OCI-M1 (cell line): ENCODE measurements at places on chromosomes 16 and 17.

DNA sequence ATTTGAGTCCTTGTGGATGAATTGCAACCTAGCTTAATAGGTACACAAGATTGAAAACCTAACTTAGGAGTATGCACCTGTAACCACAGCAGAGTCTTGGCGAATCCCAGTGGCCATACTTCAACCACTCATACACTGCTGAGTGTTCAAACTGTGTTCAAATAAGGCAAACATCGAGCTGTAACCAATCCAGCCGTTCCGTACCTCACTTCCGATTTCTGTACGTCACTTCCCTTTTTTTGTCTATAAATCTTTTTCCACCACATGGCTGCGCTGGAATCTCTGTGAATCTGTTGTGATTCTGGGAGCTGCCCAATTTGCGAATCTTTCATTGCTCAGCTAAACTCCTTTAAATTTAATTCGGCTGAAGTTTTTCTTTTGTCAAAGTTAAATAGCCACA, 190.6 kb downstream of the MAF start:
- DNase-seq: peak; percentile 44

DNA sequence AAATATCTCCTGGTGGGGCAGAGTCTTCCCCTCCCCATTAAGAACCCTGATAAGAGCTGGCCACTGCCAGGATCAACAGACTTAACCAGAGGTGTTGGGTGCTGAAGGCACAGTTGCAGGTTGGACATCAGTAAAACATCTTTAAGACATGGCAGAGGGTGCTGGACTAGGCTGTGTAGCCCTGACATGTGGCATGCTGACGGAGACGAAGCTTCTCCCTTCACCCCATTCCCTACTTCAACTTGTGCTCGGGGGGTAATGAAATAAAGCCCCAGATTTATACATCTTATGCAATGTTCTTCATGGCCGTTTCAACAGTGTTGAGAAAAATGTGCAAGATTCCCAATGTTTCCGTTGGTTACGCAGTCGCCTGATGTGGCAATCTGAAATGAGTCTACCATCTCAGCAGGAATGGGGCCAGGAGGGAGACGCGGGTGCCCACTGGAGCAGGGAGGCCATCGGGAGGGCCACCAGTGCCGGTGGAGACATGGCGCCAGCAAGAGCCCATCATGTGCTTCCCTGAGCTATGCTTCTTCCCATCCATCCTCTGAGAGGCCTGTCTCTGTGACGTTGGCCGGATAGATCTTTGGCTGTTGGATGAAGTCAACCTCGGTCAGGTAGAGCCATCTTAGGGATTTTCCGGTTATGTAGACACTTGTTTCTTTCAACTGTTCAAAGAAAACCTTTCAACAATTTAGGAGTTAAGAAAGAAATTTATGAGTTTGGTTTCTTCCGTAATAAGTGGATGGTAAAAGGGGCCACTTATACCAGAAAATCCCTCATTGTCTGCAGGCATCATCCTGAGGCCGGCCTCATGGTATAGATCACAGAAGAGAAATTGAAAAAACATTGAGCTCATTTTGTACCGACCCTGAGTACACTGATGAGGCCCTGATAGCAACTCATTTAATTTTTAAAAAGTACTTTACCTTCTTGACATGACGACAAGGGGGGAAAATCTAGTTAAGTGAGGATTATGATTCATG, 6.4 kb downstream of the IRF8 start:
- no peak for DNase-seq

GRCh38 chr17:27968206-27968732, 74.2 kb upstream of the NLK start:
- peak; percentile 88 for DNase-seq

GRCh38 chr16:22419908-22420307, 45.5 kb upstream of the CDR2 start:
- DNase-seq: no peak

DNA sequence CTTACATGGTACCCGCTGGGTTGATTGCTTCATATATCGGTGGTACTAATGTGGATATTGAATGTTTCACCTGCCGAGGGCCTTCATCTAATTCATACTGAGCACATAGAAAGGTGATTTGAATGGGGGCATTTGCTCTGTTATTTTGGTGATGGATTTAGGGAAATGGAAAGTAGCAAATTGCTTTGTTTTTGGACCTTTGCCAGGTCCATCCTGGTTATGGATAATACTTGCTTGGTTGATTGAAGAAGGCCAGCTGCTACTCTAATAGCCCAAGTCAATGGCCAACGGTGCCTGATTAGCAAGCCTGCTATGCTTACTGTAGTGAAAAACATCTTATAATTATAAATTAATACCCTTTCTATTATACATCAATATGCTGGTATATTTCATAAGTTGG, 253.6 kb downstream of the CDH13 start:
- DNase-seq: no peak

- no peak for DNase-seq
Measured at GRCh38 chr17:44971776-44972483, 3.8 kb upstream of the C1QL1 start.

DNA sequence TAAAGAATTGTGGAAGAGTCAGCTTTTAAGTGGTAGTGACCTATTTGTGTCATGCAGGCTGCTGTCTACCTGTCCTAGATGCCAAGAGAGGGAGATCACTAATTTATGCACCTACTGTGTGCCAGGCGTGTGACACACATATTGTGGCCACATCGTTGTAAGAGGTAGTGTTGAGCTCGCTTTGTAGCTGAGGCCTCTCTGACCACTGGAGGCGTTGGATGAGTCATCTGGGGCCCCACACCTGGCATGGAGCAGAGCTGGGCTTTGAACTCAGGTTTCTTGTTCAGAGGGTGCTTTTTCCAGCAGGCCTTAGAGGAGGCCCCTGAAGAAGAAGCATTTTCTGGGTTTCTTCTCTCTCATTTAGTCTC, 52.3 kb upstream of the LGALS9 start:
- peak; percentile 42 for DNase-seq

DNA sequence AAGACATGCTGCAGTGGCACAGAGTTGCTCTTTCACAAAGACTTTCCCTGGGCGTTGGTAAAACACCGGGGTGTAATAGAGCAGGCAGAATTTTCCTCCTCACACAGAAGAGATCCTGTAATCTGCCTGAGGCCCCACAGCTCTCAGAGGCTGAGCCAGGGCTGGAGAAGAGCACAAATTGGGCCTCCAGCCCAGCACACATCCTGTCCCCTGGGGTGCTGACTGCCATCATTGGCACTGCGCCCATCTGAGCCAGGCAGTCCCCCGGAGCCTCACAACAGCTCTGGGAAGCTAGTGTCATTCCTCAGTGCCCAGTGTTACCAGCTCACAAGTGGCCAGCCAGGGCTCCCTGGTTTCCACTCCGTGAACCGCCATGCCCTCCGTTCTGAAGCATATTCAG, 119.4 kb downstream of the SOCS1 start:
- no peak for DNase-seq

- DNase-seq: no peak
Measured at GRCh38 chr17:75832164-75832651, 12.0 kb downstream of the UNC13D start.

- DNase-seq: no peak
Measured at GRCh38 chr16:4811773-4812172, 9.3 kb upstream of the ROGDI start.

DNA sequence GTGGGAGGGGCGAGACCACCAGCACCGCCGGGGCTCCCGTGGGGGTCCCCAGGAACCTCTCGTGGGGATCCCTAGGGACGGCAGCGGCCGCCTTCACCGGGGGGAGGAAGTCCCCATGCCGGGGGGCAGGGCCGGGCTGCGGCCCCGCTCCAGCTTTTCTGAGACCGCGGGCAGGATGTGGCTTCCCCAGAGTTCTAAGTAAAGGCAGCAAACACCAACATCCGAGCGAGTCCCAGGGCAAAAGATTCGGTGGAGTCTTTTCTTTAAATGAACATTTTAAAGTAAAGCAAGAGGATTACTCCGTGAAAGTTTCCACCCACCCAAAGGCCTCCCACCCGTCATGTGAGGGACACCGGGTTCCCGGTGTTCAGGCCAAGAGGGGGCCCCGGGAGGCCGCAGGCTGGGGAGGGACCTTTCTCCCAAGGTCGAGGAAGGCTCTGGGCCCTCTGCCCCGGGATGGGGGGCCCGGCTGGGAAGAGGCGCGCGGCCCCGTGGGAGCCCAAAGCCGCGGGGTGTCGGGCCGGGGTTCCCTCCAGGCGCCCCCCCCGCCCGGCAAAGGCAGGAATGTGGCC, 137.2 kb upstream of the RPH3AL start:
- DNase-seq: no peak

GRCh38 chr16:58325941-58326340, 31.1 kb upstream of the PRSS54 start:
- no peak for DNase-seq

GRCh38 chr17:39026980-39027451, 59.8 kb upstream of the FBXO47 start:
- DNase-seq: no peak

- DNase-seq: peak; percentile 26
Measured at GRCh38 chr16:1929105-1929504, 10.9 kb upstream of the HS3ST6 start.

DNA sequence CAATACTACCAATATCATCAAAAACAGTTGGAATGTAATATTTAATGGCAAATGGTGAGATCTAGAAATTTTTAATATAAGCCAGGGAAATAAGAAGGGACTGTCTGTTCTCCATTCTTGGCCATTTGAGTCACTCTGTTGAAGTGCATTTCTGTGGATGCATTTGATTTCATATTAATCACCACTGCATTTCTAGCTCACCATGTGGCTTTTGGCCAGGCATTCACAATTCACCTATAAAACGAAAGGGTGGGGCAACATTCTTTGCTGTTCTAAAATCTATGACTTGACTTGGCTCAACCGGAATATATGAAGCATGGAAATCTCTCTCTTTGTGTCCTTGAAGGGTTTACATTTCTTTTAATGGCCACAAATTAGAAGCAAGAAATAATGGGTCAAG, 483.0 kb downstream of the SLC39A11 start:
- no peak for DNase-seq

DNA sequence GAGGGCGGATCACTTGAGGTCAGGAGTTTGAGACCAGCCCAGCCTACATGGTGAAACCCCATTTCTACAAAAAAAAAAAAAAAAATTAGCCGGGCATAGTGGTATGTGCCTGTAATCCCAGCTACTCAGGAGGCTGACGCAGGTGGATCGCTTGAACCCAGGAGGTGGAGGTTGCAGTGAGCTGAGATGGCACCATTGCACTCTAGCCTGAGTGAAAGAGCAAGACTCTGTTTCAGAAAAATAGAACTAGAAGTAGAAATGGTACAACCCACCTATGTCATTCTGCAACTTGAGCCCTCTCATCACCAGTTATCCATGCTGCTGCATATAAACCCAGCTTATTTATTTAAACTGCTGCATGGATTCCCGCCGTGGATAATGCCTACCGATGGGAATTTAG, 1.6 kb downstream of the SCNN1B start:
- no peak for DNase-seq

DNA sequence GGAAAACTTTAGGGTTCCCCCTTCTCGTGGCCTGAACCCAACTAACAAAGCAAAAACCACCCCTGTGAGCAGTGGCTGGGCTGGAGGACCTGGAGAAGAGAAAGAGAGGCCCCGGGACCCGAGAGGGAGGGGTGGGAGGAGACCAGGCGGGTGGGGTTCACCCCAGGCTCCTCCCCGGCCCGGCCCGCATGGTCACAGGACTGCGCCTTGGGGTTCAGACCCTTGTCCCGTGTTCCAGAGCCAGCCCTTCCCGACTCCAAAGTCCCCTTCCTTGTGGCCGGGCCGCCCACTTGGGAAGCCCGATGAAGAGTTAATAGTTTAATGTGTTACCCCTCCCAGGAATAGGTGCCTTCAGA, 852 bp downstream of the MARVELD3 start:
- no peak for DNase-seq

DNA sequence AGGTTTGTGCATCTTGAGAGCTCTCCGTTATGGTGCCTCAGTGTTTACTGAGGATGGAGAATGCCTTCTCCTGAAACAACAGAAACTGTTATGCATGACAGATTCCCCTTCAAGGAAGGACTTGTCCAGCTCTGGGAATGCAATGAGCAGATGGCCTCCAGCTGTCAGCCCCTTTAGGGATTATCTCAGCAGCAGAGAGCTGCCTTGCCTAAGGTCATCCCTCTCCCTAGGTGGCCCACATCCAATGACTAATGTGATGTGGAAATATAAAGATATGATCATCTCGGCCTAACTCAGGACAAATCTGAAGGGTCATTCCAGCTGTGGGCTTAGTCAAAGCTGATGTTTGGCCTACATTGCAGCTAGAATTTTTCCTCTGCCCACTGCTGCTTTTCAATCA, 214.3 kb upstream of the N4BP1 start:
- no peak for DNase-seq

GRCh38 chr16:56961851-56962281, at the start of gene CETP:
TSS of gene CETP (plus strand) at chr16:56961950. CDS start at chr16:56961980, 30 bp downstream.
- no peak for DNase-seq

DNA sequence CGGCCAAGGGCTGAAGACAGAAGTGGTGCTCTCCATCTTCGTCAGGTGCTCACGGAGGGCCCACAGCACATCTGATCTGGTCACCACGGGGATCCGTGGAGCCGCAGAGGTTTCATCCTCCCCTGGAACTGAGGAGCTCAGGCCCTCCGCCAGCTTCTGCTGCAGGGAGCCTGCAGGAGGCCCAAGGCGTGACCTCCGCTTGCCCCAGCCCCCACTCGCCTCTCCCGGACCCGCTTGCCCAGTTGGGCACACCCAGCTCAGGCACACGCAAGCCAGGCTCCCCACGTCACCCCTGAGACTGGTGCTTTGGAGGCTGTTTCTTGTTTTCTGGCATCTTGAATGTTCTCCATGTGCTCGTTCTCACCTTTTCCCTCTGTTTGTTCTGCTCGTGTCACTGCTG, 39.4 kb upstream of the CHMP6 start:
- no peak for DNase-seq

GRCh38 chr16:64974381-64974780, 147.5 kb downstream of the CDH11 start:
- no peak for DNase-seq

DNA sequence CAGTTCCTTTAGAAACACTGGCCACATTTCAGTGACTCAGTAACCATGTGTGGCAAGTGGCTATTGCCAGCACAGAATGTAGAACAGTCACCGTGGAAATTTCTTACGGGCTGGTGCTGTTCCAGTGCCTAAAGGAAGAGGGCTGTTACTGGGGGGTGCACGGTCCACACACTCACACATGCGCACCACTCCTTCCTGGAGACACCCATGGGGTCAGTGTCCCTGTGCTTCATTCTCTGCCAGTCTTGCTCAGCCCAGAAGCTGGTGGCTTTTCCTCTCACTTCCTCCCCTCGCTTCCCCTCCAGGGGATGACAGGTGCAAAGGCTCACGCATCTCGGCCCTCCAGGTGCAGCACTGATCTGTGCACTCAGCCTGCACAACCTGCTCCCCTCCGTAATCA, 115.6 kb downstream of the CCDC182 start:
- no peak for DNase-seq

- DNase-seq: peak; percentile 72
Measured at GRCh38 chr17:58352596-58353388, 791 bp upstream of the SUPT4H1 start.

- no peak for DNase-seq
Measured at GRCh38 chr16:22035153-22035552, 27.2 kb downstream of the MOSMO start.

DNA sequence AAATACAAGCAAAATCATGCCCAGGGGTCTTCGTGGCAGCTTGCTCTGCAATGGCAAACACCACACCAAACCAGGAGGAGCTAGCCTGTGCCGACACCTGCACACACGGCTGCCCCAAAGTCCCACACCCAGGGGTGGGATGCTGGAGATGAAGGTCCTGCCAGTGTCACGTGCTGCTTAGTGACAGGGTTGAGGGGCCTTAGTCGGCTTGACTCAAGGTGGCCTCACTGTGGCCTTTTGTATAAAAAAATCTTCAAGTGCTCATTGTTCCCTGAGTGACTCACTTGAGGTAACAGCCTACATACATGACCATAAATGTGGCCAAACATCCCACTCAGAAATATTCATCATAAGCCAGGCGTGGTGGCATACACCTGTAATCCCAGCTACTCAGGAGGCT, 7.3 kb downstream of the TRIM65 start:
- DNase-seq: no peak
